ENCODE measurements at places on chromosomes 6 and 20. TPM values are rescaled to one million over a fixed set of nuclear protein-coding genes. Genes with fewer than 3 reads are reported as not detected.

GRCh38 chr6:134436281-134436815 lies 118.4 kb upstream of the SGK1 start:
- peak; percentile 96 for DNase-seq

DNA sequence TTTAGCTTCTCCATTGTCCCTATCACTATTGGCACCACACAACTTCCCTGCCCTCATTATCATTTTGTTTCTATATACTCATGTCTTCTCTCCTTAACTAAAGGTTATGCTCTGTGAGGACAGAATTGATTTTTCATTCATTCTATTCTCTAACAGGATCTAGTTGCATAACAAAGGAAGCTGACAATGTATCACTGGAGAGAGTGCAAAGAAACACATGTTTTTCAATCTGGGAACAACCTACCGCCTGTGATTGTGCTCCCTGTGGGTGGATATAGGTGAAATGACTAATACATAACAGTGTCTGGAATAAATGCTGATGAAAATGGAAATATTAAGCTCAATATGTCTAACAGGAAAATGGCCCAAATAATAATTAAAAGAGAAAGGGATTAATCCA lies 56.6 kb downstream of the COL12A1 start:
- DNase-seq, result peak; percentile 65

- no peak for DNase-seq
Observed at GRCh38 chr20:59512651-59513050, 91.7 kb upstream of the PHACTR3 start.

DNA sequence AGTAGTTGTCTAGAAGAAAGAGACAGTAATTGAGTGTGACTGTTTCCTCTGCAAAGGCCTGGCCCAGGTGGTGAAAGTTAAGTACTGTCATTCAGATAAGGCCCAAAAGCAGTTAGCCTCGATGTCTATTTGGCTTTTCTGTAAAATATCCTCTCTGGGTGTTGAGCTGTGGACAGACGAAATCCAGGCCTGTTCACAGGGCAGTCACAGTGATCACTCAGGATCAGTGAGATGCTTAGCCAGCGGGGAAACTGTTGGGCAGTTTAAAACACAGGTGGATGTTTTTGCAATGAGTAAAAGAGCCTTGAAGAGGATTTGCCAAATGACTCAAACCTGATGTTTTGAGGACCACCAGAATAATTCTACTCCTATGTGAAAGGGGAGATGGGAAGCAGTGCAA lies 22.0 kb upstream of the PRDM1 start:
- peak; percentile 35 for DNase-seq

GRCh38 chr20:22775671-22776139 lies 191.3 kb upstream of the FOXA2 start:
- peak; percentile 66 for DNase-seq

DNA sequence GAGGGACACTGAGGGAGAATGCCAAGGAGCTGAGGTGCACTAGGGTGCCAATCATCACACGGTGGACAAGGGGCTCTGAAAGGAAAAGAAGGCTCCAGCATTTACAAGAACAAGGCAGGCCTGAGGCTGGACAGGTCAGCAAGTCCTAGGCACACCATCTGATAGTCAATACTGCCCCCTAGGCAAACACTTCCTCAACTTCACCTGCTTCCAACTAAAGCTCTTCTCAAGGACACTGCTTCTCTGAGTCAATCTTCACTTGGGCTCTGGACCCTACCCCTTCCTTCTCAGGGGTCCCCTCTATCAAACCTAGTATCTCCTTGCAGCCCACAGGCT lies 37.7 kb upstream of the SLC4A11 start:
- peak; percentile 60 for DNase-seq

DNA sequence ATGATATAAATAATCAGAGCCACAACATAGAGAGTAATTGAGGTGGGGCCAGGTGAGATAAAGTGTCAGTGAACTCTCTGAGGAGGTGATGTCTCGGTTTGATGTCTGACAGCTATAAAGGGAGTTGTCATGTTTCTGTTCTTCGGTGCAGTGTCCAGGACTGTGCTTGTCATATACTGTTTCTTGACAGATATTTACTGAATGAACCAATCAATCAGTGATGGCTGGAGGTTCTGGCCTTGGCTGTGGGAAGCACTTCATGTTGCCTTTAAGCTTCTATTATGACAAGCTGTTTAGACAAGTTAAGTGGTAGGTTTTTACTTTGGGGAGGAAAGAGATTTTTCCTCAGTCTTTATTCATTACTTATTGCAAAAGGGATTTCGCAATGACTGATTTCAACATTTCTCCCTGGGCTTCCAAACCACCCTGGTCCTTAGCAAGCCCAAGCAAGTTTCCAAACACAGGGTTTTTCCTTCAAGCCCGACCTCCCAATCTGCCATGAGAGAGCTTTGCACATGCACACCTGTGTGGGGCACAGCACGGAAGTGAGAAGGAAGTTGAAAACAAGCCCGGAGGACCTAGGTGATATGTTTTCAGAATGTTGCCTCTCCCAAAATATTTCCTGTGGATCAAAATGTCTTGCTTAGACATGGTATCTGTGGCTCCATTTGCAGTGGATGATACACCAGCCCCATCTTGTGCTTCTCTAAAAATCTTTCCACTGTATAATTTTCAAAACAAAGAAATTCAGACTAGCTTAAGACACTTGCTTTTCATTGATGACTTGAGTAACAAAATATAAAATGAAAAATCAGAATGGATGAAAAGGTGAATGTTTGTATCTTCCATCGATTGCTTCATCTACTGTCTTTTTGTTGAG lies 567.3 kb upstream of the BTBD3 start:
- peak; percentile 86 for DNase-seq

- DNase-seq, result peak; percentile 88
Observed at GRCh38 chr6:143901885-143902750, 37.8 kb downstream of the ZC2HC1B start.

GRCh38 chr20:26209171-26209941 lies 512.7 kb upstream of the ZNF337 start:
- DNase-seq, result peak; percentile 11

DNA sequence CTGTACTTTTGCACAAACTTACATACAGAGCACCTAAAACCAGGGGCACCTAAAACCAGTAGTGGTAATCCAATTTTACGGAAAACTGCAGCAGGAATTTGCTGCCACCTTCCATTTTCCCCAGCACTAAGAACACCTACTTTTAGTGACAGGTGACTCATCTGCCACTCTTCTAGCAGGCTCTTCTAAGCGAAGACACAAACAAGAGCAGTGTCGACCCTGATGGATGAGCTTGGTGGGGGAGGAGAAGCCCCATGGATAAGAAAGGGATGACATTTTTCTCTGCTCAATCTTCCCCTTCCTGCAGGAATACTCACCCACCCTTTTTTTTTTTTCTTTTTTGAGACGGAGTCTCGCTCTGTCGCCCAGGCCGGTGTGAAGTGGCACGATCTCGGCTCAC lies 116.9 kb downstream of the GMPR start:
- DNase-seq, result no peak

DNA sequence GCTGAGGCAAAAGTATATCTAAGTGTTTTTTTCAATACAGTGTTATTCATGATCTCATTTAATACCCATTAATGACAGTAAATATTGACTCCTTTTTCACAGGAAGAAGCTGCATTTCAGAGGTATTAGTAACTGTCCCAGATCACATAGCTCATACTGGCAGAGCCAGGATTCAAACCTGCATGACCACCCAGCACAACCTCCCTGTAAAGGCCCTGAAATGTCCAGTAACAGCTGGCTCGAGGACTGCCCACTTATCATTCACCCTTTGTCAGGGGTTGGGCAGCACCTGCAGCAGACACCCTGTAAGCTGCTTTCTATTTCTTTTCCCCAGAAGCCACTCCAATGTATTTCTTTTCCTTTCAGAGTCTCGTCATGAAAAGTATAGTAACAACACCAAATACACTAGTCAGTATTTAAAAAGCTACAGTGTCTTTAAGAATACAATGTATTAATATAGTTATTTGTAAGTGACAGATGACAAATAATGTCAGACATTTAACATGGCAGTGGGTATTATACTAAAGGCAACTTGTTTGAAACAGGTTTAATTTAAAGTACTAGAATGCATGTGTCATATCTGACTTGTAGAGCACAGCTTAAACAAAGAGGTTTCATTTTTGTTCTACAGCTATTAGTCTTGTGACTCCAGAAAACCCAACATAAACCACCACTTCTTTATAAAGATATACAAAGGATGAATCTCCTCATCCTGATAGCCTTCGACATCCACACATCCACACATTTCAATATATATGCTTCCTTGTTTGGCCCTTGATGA lies 841.6 kb upstream of the GJE1 start:
- DNase-seq, result no peak

DNA sequence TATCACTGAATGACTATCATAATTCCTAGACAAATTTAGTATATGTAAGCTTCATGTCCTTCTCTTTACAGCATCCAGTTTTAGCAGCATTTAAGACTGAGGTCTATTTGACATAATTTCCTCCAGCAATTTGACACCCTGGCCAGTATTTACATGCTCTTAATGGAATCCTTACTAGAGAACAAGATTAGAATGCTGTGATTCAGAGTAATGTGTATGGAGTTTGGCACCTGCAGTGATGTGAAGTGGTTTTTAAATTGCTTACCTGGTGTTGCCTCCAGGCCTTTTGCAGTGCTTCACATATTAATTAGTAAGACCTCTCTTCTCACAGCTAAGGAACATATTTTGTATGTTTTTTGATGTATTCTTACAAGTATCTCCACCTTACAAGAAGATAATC lies 9.8 kb downstream of the NKX2-4 start:
- DNase-seq, result no peak

- peak; percentile 35 for DNase-seq
Observed at GRCh38 chr6:143536461-143536865, 24.9 kb upstream of the FUCA2 start.

DNA sequence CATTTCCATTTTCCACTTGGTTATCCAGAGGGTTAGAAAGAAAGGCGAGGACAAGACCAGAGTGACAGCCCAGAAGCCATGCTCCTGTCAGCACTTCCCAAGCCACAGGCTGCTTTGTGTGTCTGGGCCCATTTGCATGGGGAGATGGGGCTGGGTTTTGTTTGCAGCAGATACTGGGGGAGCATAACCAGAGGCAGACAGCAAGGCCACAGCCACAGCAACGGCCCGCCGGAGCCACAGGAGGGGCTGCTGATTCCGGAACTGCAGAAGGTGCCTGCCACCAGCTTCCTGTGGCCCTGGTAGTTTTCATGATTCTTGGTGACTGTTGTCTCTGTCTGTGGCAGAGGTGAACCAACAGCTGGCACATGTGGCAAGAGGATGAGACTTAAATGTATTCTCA lies 106.6 kb downstream of the DLL1 start:
- no peak for DNase-seq

The LPA gene
- total RNA-seq, result not detected

The GLP1R gene
- total RNA-seq, result not detected

The BPIFB4 gene
- not detected for total RNA-seq

The EPPIN gene
- total RNA-seq, result not detected

The SEMG1 gene
- total RNA-seq, result not detected

Data from fibroblast of the aortic adventitia (primary cell).